ENCODE measurements at places on chromosomes 1 and 21.
A peak's percentile ranks its signal among the peaks of the same experiment; 100 is the strongest.

DNA sequence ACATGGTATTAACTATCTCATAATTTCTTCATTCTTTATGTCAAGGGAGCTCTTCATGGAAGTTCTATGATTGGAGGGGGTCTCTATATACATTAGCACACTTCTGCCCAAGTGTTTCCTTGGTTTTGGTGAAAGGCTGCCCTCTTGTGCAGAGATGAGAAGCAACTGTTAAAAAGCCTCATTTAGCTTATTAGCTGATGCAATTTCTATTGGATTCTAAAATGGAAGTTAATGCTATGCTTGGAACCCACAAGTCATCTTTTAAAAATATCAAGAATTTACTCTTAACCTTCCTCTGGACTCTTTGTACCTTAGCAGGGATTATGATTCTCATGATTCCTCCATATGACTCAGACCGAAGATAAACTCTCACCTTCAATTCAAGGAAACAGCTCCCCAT lies 328.9 kb downstream of the PTBP2 start:
- DNase-seq, result no peak

- peak; percentile 8 for DNase-seq
Observed at GRCh38 chr1:37691497-37692077, 729 bp upstream of the CDCA8 start.

DNA sequence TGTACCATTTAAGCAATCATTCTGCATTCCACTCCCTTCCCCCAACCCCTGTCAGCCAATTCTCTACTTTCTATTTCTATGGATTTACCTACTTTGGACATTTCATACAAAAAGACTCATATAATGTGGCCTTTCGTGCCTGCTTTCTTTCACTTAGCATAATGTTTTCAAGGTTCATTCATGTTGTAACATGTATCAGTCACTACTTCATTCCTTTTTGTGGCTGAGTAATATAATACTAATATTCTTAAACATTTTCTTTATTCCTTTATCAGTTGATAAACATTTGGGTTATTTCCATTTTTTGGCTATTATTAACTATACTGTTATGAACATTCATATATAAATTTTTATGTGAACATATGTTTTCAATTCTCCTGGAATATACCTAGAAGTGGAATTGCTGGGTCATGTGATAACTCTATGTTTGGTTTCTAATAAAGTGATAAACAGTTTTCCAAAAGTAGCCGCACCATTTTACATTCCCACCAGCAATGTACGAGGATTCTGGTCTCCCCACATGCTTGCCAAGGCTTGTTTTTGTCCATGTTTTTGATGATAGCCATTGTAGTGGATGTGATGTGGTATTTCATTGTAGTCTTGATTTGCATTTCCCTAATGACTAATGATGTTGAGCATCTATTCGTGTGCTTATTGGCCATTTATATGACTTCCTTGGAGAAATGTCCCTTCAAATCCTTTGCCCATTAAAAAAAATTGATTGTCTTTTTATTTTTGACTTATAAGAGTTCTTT lies 61.9 kb upstream of the GNG12 start:
- no peak for DNase-seq

- DNase-seq, result peak; percentile 78
Observed at GRCh38 chr1:43454270-43455011, 710 bp upstream of the HYI start.

GRCh38 chr1:115543247-115543646 lies 98.5 kb upstream of the VANGL1 start:
- no peak for DNase-seq

GRCh38 chr1:50106095-50106761 lies 2.5 kb upstream of the ELAVL4 start:
- DNase-seq, result no peak

- peak; percentile 46 for DNase-seq
Observed at GRCh38 chr1:17565461-17566252, 26.2 kb downstream of the ARHGEF10L start.

DNA sequence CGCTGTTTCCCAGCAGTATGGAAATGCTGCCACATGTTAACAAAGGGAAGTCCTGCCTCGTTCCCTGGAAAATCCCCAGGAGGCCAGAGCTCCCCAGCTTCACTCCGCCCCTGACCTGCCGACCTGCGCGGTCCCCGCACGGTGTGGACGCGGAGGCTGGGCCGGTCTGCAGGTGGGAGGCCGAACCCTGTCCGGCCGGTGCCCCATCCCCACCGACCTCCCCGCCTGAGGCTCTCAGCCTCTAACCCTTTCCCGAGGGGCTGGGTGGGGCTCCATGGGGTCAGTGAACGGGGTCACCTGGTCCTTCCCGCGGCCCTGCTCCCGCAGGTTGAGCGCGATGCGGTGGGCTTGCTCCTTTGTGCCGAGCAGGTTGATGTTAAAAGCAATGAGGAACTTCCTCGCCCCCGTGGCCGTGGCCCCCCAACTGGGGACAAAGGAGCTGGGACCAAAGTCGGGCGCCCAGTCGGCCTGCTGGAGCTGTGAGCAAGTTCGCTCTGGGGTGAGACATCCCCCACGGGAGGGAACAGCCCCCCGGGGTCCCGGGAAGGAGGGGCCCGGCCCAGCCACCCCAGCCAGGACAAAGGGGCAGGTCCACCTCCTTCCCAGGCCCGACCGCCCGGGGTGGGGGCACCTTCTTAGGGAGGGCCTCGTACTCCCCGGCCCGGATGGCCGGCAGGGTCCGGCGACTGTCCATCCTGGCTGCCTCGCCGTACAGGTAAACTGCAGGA lies 4.0 kb downstream of the FTCD start:
- no peak for DNase-seq

DNA sequence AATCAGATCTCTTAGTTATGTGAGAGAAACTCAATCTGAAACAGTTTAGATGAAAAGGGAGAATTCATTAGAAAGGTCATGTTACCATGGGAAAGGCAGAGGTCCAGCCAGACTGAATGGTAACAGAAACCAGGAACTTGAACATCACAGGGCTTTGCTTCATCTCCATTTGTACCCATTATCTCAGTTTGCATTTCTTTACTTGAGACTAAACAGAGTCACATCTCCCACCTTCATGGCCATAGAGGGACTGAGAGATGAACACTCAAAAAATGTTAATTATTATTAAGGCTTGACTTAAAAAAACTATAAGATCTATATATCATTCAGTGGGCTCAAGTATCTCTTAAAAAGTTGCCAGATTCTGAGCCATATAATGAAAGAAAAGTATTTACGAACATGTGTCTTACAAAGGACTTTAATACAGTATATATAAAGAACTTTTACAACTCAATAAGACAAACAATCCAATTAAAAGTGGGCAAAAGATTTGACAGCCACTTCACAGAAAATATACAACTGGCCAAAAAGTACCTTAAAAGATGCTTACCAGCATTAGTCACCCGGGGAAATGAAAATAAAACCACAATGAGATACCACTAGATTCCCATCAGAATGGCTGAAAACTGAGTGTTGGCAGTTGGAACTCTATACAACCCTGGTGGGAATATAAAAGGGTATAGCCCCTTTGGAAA lies 13.2 kb downstream of the KYAT3 start:
- no peak for DNase-seq

GRCh38 chr21:42531771-42532170 lies 18.1 kb downstream of the SLC37A1 start:
- DNase-seq, result no peak

GRCh38 chr1:192506741-192507155 lies 68.8 kb upstream of the RGS1 start:
- DNase-seq, result peak; percentile 51

- DNase-seq, result no peak
Observed at GRCh38 chr1:184910691-184911091, 63.6 kb downstream of the NIBAN1 start.

DNA sequence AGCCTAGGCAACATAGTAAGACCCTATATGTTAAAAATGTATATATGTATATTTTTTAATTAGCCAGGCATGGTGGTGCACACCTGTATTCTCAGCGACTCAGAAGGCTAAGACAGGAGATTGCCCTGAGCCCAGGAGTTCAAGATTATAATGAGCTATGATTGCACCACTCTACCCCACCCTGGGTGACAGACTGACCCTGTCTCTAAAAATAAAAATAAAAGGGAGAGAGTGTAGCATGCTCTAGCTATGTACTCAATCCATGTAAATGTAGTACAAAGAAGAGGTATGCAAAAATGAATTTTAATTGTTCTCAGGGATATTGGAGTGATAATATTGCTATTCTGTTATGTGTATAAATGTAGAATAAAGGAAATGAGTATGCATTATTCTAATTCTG lies 52.9 kb upstream of the DARS2 start:
- DNase-seq, result no peak

GRCh38 chr1:87146538-87146937 lies 182.1 kb upstream of the LMO4 start:
- no peak for DNase-seq

- no peak for DNase-seq
Observed at GRCh38 chr1:43541721-43542401, 11.2 kb downstream of the PTPRF start.

DNA sequence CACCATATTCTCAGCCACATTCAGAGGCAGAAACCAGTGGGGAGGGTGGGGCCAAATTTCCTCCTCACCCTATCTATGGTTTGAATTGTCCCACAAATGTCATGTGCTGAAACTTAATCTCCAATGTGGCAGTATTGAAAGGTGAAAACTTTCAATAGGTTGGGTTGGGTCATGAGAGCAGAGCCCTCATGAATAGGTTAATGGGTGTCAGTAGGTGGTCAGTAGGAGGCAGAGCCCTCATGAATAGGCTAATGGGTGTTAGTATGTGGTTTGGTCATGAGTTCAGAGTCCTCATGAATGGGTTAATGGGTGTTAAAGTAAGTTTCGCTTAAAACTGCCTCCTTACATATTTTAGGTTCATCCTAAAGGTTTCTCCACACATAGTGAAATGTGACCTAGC lies 170.0 kb downstream of the FCRL5 start:
- no peak for DNase-seq

DNA sequence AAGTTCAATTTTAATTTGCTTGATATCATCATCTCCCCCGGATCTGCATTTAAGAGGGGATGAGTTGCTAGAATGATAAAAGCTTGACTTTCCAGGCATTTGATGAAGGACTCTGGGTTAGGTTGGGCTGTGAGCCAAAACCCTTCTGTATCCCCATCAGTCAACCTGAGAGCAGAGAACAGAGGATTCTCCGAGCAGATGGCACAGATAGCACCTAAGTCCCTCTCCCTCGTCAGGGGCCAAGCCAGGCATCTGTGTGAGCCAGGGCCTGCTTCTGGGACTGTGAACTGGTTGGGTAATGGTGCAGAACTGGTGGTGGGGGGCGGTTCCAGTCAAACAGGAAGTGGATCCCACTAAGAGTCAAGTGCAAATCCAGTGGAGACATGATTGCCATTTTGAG lies 205.8 kb downstream of the TNR start:
- no peak for DNase-seq

GRCh38 chr1:168792142-168792541 lies 63.1 kb upstream of the DPT start:
- DNase-seq, result no peak

- DNase-seq, result peak; percentile 33
Observed at GRCh38 chr21:26389971-26390641, 183.0 kb downstream of the CYYR1 start.

GRCh38 chr1:56490619-56491018 lies 88.7 kb downstream of the PLPP3 start:
- DNase-seq, result no peak

- no peak for DNase-seq
Observed at GRCh38 chr21:29316029-29316742, 17.5 kb downstream of the BACH1 start.

- DNase-seq, result no peak
Observed at GRCh38 chr1:20634065-20634593, 871 bp downstream of the PINK1 start.

All from inflammatory macrophage (primary cell).